ENCODE measurements at places on chromosomes 13 and 19.

DNA sequence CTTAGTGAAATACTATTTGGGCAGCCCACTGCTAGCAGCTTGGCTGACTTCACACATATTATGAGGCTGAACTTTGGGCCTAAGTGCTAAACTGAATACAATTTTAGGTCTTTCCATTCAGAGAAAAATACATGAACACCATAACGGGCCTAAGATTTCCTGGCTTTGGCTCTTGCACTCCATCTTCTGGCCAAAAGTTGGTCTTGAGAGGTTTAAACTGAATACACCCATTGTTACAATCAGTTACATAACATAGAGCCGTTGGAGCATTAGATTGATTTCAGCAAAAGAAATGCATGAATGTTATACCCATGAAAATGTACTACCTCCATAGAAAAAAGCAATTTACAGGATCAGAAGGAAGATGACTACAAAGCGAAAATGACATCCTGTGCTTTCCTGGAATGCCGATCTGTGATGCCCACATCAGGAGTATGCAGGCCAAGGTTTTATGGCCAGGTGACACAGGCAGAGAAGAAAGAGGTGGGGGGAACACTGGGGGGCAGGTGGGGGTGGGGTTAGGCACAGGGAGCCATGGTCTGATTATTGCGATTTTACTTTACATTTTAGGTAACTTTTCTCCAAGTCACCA, 11.1 kb upstream of the SHISA2 start:
- no peak for DNase-seq

DNA sequence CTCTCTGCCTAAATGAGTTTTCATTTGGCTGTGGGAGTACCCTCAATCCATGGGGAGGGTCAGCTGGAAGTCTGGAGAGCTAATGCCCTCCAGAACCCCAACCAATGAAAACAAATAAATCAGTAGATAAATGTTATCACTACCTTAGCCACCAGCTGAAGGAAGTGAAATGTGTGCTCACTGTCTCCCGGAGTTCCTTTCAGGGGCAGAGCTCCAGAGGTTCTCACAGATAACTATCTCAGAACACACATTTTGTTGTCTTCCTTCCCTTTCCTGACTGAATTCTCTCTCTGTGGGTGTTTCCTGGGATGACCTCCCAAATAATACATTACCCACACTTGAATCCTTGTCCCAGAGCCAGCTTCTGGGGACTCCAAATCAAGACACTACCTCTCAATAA, 779.6 kb downstream of the DIAPH3 start:
- no peak for DNase-seq

- no peak for DNase-seq
Measured at GRCh38 chr19:52673014-52673413, 34.9 kb upstream of the ZNF83 start.

GRCh38 chr19:16185768-16186123, 536 bp downstream of the FAM32A start:
- DNase-seq = peak; percentile 36

Data from stimulated activated CD4-positive, alpha-beta T cell treated with anti-CD3 and anti-CD28 coated beads, Interleukin-12 subunit alpha, Interleukin-12 subunit beta, amount 100 ng/mL, for 4 hours (primary cell).